Skeletal muscle tissue (tissue), 5 donors: ENCODE measurements at places on chromosomes 11 and 22. TPM values are rescaled to one million over a fixed set of nuclear protein-coding genes. Genes with fewer than 3 reads are reported as not detected.

The KDM4D gene
- total RNA-seq: 1.0 TPM

The KCTD14 gene
- total RNA-seq: 0.52 TPM

The C22orf15 gene
- total RNA-seq: not detected

The RAB38 gene
- total RNA-seq: 1.6 TPM

The KCNQ1 gene
- 2.6 TPM for total RNA-seq

The PATE2 gene
- not detected for total RNA-seq

The FXYD2 gene
- total RNA-seq: 1.0 TPM

The KCNA4 gene
- total RNA-seq: under 0.01 TPM

The CRYBA4 gene
- not detected for total RNA-seq

The OR5P2 gene
- total RNA-seq: not detected

The OR5D18 gene
- not detected for total RNA-seq
